Activated B cell treated with CpG ODN at 0.5 μM for 24 hours (primary cell): ENCODE measurements at places on chromosomes 1 and 21. TPM values are rescaled to one million over a fixed set of nuclear protein-coding genes. Genes with fewer than 3 reads are reported as not detected.

DNA sequence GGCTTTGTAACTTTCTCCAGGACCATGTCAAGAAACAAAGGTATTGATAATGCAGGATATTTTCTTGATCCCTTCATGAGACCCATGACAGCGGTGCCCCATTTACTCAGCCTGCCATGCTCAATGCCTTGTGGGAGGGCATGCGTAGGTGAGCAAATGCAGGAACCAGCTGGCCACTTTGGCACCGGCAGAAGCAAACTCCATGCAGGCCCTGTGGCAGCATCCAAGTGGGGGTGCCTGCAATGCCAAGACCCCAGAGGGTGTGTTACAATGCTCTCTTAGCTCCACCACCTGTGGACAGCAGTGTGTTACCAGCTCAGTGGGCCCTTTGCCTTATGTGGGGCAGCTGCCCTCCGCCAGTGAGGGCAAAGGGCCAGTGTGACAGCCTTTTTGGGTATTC is 108.1 kb downstream of the ATP1B1 start:
- no peak for DNase-seq

DNA sequence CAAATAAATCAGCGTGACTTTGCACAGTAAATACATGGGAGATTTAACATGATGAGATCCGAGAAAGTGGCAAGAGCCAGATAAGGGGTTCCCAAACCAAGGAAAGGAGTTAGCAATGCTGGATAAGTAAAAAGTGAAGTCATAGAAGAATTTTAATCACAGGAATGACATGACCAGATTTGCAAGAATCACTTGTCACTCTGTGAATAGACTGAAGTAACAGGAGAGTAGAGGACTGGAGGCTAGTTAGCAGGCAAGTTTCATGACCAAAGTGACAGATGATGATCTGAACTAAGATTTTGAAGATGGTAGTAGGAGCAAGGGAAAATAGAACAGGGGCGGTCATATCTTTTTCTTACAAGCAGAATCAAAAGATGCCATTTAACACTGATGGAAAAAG is 8.4 kb downstream of the CFH start:
- no peak for DNase-seq

DNA sequence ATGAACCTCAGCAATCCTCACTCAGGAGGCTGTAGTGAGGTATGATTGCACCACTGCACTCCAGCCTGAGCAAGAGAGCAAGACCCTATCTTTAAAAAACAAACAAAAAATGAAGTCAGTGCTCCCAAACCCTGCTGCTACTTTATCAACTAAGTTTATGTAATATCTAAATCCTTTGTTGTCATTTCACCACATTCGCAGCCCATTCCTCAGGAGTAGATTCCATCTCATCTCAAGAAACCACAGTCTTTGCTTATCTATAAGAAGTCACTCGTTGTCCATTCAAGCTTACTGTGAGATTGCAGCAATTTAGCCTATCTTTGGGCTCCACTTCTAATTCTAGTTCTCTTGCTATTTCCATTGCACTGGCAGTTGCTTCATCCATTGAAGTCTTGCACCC is 44.3 kb upstream of the RGL1 start:
- no peak for DNase-seq

GRCh38 chr1:33147997-33148314 is 33.9 kb downstream of the TRIM62 start:
- DNase-seq = no peak

- no peak for DNase-seq
These were observed 200.1 kb downstream of the FCRL5 start for GRCh38 chr1:157352216-157352615.

GRCh38 chr1:193971595-193971994 is 785.2 kb upstream of the B3GALT2 start:
- no peak for DNase-seq

GRCh38 chr21:42413093-42413492 is 9.4 kb downstream of the UBASH3A start:
- no peak for DNase-seq

- DNase-seq = no peak
These were observed 14.1 kb upstream of the DEGS1 start for GRCh38 chr1:224168859-224169380.

DNA sequence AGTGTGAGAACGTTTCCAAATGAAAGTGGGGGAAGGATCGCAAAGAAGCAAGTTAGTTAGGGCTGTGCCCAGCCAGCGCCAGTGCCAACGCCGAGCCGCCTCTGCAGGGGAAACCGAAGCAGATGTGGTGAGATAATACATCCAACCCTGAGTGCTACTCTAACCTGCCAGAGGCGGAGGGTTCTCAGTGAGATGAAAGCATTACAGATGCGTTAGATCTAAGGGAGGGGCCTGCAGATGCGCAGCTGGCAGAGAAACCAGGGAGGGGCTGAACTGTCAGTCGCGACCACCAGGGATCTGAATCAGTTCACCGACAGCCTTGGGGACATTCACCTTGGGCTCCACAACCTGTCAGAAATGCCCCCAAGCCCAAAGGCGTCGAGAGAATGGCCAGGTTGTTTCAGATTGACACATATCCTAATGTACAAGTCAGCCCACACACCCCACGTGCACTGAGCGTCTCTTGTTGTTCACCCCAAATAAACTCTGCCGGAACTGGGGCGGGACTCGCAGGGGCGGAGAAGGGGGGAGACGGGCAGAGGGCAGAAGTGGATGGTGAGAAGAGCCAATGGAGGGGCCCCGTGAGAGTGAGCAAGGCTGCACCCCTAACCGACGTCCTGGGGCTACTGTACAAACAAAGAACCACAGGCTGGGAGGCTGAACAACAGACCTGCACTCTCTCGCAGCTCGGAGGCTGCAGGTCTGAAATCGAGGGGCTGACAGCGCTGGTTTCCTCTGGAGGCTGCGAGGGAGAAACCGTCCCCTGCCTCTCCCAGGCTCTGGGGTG is 8.7 kb upstream of the UMODL1 start:
- peak; percentile 53 for DNase-seq

DNA sequence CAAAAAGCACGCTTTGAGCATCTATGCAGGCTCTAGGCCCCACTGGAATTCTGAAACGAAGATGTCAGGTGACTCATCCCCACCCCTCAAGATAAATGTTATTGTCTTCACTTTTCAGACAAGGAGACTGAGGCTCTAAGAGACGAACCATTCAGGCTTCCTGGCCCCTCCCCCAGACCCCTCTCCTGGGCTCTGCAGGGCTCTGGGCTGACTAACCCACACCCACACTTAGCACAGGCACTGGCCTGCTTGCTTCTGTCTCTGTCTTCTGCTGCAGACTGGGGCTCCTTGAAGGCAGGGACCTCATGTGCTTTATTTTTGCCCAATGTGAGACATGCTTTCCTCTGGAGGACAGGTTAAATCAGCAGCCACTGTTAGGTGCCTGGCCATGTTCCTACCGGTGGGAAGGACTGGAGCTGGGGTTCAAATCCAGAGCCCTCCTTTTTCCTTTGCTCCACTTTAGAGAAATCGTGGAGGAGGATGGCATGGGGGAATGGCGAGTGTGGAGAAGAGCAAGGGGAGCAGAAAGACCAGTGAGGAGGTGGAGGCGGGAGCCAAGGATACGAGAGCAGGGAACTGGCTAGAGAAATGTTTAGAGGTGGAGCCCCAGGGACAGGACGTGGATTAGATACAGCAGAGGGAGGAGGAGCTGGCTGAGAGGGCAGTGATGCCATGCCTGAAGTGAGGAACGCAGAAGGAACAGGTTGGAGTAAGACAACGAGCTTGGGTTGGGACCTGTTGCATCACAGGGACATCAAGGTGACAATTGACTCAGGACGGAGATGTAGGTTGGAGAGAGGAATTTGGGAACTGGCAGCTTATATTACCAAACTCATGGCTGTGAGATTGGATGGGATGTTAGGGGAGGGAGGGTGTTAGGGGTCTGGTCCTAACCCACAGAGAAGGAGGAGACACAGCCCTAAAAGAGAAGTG is 1.7 kb downstream of the TMEM125 start:
- peak; percentile 12 for DNase-seq

GRCh38 chr1:190138266-190138665 is 339.4 kb downstream of the BRINP3 start:
- no peak for DNase-seq

DNA sequence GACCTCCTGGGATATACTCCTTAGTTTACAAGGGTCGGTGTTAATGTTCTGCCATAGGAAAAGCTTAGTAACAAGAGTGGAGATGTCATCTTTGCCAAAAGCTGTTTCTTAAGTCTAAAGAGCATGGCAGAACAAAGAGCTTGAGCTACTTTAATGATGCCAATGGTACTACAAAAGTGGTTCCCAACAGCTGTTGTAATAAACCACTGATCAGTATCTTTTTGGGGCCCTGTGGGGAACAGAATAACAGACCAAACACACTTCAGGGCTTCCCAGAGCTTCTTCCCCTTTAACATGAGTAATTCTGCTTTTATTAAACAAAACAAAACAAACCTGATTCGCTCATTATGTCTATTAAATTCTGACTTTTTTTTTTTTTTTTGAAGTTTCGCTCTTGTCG is 116.3 kb downstream of the NCAM2 start:
- no peak for DNase-seq

GRCh38 chr1:28512058-28512611 is 6.3 kb downstream of the RCC1 start:
- DNase-seq = no peak

DNA sequence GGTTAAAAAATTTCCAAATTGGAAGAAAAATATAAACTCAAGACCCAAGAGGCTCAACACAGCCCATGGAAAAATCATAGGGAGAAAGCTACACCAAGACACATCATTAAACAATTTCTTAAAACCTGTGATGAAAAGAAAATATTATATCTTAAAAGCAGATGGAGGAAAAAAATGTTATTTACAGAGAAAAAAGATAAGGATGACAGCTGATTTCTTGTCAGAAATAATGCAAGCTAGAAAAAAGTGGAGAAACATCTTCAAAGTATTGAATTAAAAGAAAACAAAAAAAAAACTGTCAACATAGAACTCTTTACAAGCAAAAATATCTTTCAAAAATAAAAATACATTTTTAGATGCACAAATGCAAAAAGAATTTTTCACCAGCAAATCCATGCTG is 930.5 kb downstream of the ADGRL2 start:
- no peak for DNase-seq

- no peak for DNase-seq
These were observed 99.8 kb downstream of the HUNK start for GRCh38 chr21:31972622-31973021.

- DNase-seq = no peak
These were observed 816.9 kb downstream of the PLA2G4A start for GRCh38 chr1:187645651-187646050.

GRCh38 chr1:60078182-60078581 is 4.6 kb upstream of the C1orf87 start:
- no peak for DNase-seq

- DNase-seq = no peak
These were observed 110.4 kb downstream of the ACBD6 start for GRCh38 chr1:180392020-180392419.

GRCh38 chr21:39721885-39722284 is 23.1 kb upstream of the IGSF5 start:
- no peak for DNase-seq

OR2T2 gene
- 3.2 and 4.1 TPM in 2 replicates for total RNA-seq

AZIN2 gene
- total RNA-seq = 0.82 and 0.93 TPM in 2 replicates

PDE9A gene
- 0.58 and 0.83 TPM in 2 replicates for total RNA-seq

BGLAP gene
- 2.7 and 3.3 TPM in 2 replicates for total RNA-seq

WNT3A gene
- not detected in 2 replicates for total RNA-seq

L1TD1 gene
- 0.05 and 0.09 TPM in 2 replicates for total RNA-seq
